Right kidney (tissue), 9 donors: ENCODE measurements at places on chromosomes 12 and 14.

DNA sequence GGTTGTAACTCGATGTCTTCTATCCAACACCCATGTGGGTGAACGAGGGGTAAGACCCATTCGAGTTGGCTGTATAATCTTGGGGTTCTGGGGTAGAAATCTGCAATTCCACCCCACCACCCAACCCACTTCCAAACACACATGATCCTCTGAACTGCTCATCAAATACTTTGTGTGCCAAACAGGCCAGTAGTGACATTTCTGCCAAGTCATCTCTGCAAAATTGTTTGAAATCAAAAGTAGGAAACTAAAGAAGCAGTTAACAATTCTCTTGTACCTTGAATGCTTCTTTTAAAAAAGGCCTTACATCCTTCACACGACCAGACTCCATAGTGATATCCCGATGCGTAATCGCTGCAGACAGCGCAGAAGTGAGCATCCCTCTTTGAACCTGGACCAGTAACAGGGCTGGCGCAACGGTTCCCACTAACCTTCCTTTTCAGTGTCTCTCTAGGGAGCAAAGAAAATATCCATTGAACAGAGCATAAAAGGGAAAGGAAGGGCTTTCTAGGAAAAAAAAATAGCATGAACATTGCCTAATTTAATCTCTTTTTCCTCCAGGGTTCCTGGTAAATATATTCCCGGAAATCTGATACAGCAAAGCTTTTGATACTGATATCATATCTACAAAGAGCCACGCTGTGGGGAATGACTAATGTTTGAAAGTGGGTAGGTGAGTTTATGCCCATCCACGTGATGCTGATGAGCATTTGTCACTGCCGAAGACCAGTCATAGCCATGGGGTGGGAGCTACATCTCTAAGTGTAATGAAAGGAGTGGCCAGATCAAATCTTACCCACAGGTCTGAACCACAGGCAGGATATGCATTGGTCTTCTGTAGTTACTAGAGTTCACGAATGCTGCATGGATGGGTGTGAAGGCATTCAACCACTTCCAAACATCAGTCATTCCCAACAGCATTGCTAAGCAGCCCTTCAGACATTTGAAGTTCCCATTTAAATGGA lies 14.2 kb downstream of the ESR2 start:
- DNase-seq = no peak

- DNase-seq = no peak
Observed at GRCh38 chr14:71733210-71733883, 198.9 kb upstream of the RGS6 start.

DNA sequence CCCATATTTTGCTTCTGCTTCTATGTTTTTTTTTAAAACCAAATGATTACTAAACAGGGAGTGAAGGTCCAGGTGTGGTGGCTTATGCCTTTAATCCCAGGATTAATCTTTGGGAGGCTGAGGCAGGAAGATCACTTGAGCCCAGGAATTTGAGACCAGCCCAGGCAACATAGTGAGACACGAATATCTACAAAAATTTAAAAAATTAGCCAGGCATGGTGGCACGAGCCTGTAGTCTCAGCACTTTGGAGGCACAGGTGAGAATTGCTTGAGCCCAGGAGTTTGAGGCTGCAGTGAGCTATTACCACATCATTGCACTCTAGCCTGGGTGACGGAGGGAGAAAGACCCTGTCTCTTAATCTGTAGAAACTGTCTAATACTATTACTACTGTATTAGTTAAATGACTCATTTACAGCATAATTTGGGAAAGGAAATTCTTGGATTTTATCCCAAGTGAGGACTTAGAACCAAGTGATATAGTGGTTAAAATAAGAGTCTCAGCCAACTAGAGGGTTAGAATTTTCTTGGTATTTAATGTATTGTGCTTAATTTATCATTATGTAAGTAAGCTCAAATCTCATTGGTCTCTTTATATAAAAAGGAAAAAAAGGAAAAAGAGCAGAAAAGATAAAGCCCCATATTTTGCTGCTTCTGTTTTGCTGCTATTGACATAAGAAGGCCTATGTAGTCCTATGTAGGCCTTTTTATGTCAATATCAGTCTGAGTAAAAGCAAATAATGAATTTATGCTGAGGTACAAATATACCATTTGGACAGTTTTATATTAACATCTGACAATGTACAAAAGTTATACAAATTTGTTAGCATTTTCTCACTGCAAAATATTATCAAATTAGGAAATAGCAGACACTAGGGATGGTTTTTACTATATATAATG lies 163.4 kb downstream of the RAD51B start:
- no peak for DNase-seq

DNA sequence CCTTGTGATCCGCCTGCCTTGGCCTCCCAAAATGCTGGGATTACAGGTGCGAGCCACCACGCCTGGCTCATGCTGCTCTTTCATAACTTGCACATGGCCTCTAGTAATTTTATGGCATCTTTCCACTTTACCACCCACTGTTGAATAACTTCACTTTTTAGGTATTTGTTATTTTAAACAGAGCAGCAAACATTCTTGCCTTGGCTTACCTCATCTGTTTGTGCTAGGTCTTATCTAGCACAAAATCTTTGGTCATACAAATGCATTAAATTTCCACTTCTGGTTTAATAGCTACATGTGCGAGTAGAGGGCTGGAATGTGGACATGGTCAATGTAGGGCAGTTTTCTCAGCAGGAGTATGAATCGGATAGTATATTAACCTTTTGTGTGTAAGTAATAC lies 38.8 kb upstream of the ATF7IP start:
- no peak for DNase-seq

- no peak for DNase-seq
Observed at GRCh38 chr14:100410056-100410565, 87.0 kb downstream of the SLC25A47 start.

GRCh38 chr12:49680075-49680474 lies 27.1 kb downstream of the FMNL3 start:
- no peak for DNase-seq

DNA sequence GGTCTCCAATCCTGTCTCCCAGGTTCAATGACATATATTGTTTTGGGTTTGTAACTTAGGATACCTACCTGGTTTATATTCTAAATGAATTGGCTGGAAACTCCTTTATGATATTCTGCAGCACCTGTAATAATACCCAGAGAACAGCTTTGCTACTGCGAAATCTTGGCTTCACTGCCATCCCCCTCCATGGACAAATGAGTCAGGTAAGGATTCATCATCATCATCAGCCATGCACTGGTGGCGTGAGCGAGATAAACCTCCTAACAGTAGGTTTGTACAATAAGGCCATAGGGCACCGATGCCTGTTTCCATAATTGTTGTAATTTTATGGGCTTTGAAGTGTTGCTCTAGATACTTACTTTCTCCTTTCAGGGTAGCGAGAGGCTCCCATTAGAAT lies 10.7 kb downstream of the DDX47 start:
- no peak for DNase-seq

DNA sequence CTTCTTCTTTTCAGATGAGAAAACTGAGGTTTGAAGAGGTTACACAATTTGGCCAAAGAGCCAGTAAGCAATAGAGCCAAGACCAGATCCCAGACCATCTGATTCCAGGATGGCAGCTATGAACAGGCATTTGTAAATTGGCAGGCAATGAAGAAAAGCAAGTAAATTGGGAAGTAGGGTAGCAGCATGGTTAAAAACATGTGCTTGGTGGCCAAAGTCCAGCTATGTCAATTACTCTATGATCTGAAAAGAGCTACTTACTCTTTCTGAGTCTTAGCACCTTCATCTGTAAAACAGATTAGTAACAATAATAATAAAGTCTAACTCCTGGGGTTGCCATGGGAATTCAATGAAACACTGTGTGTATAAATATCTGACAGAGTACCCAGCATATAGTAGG lies 60.2 kb upstream of the MDM1 start:
- no peak for DNase-seq

- DNase-seq = no peak
Observed at GRCh38 chr12:112597986-112598385, 179.2 kb downstream of the PTPN11 start.

- no peak for DNase-seq
Observed at GRCh38 chr14:65034021-65034420, 47.3 kb downstream of the FNTB start.

DNA sequence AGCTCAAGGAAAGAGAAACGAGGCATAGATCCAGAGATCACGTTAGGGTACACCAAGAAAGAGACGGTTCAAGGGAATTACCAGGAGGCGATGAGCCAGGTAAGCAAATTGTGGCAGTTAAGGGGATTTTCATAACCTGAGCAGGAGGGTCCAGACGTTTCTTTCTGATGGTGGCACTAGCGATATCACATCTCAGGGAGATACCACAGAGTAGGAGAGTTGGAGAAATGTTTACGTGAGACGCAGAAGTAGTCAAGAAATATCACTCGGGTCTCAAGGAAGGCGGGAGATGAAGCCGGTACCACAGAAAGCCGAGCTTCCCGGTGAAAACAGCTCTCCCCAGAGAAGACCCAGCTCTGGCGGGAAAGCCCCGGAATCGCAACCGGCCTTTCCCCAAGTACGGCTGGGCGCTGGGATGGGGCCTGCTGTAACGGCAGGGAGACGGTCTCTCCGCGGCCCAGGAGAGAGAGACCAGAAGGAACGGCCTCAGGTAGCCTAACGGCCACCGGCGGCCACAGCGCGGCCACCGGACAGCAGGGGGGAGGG lies 485 bp downstream of the SENP1 start:
- no peak for DNase-seq

GRCh38 chr14:79496701-79497100 lies 714.6 kb downstream of the DIO2 start:
- DNase-seq = no peak

- DNase-seq = no peak
Observed at GRCh38 chr14:47438650-47439140, 236.7 kb downstream of the MDGA2 start.

DNA sequence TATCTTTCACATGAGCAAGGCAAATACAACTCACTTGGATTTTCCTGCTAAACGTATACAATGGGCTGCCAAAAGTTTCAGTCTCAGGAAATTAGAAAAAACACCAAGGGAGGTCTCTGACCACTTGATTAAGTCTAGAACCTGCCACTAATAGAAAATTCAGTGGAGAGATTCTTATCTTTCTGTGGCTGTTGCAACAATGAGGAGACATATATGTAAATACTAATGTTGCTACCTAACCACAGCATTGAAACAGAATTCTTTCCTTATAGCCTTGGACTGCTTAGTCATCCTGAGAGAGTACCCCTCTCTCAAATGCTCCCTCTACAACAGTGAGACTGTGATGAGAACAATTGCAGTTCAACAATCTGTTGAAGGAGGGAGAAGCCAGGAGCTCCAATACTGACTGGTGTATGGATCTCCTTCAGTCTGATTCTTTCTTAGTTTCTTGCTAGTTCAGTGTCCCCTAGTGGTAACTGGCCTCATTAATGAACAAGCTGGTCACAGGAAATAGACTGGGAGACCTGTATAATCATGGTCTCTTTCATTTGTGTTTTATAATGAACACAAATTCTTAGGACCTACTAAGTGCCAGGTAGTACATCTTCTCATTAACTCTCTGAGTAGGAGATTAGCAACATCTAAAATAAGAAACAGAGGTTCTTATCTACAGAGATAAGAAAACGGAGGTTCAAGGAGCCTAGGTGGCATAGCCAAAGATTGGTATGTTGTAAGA lies 164.5 kb downstream of the SLC38A4 start:
- peak; percentile 41 for DNase-seq

DNA sequence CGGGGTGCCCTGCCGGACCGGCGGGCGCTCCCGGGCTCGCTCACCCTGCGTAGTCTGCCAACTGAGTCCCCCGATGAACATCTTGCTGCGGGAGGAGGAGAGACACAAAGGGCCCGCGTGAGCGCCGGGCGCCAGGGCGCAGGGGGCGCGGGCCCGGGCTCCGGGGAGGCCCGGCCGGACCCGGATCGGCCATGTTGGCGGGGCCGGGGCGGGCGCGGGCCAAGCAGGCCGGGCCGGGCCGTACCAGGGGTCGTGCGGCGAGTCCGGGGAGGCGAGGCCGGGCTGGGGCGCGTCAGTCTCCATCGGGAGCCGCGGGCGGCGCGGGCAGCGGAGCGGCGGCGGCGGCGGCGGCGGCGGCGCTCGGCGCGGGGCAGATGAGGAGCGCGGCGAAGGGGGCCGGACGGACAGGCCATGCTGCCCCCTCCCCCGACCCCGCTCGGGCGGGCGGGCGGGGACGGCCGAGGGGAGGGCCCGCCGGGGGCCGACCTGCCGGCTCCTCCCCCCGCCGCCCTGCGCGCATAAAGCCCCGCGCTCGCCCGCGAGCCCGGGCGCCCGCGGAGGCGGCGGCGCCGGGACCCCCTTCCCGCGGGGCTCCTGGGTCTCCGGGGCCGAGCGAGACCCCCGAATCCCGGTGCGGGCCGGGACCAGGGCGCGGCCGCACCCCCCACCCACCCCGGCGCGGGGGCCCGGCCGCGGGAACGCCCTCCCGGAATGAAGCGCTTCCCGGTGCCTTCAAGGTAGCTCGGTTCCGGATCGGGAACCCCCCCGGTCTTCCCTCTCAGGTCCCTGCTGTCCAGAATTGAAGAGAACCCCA lies at the start of gene MSI1:
Gene MSI1 (minus strand): TSS at position 376 of the 814 bp plus-strand sequence. CDS start 73 bp downstream, at position 303.
- DNase-seq = peak; percentile 53

DNA sequence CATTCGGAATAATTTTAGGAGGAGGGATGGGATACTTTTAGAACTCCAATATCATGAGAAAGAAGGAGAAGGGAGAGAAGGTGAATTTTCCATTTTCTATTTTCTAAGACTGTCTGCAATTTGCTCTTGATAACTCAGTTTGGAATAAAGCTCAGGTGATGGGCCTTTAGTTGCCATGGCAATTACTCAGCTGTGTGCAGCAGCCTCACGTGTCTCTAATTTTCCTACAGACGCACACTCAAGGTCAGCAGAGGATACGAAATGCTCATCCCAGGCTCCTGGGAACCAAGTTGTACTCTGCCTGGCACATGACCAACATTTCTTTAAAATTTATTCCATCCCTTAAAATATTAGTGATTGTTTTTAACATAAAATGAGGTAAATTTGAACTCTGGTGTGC lies 76.7 kb downstream of the TTC8 start:
- DNase-seq = no peak

DNA sequence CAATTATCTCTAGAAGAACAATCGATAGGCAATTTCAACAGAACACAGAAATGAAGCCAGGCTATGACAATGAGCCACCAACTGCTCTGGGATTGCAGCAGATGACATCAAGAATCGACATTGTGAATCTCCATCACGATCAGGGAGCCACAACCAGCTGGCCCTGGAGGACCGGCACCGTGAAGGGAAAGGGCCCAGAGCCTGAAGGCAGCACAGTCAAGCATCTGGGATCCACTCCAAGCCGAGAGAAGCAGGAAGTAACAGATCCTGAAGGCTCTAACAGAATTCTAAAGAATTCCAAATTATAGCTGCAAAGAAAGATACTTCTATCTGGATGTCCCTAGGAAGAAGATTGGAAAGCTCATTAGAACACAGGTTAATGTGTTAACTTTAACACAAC lies 61.0 kb downstream of the LRRC74A start:
- DNase-seq = no peak

GRCh38 chr12:28121433-28121832 lies 68.8 kb upstream of the CCDC91 start:
- DNase-seq = no peak

GRCh38 chr12:85280984-85281630 lies 1.1 kb downstream of the ALX1 start:
- peak; percentile 44 for DNase-seq

- no peak for DNase-seq
Observed at GRCh38 chr12:112226768-112227167, 101.4 kb downstream of the TRAFD1 start.

- no peak for DNase-seq
Observed at GRCh38 chr12:1171657-1172408, 180.8 kb downstream of the ERC1 start.
